AG09309 (cell line): ENCODE measurements at places on chromosomes 12 and 14.
A peak's percentile ranks its signal among the peaks of the same experiment; 100 is the strongest.

DNA sequence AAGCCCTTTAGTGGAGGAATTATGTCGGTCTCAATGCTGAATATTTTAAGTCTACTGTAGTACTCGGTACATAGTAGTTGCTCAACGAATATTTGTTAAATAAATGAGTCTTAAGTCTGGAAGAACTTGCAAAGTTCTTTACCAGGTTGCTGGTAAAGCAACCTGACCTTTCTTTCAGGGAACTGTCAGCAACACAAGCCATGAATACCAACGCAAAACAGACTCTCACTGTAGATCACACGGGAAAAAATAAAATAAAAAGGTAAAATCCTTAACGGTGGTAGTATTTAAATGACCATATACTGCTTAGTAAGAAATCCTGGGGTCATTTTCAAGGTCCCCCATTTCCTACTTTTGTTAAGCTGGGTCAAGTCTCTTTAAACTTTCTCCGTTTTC is 447 bp upstream of the NUBPL start:
- DNase-seq, result no peak

DNA sequence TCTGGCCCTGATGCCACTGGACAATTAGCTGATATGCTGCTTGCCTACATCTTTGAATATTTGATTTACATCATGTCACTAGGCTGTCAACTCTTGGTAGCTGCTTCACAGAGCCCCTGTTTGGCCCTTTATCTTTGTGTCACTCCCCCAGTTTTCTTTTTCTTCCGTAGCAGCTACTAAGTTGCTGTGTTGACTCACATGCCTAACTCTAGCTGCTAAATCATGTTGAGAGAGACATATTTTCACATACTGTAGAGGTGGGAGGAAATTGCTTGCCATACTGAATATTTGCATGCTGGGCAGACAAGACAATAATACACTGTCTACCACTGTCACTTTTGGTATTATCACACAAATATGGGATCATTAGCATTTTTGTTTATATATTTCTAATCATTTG is 147.1 kb upstream of the NOVA1 start:
- no peak for DNase-seq

- DNase-seq, result no peak
Observed at GRCh38 chr12:132118876-132119275, 25.2 kb downstream of the DDX51 start.

DNA sequence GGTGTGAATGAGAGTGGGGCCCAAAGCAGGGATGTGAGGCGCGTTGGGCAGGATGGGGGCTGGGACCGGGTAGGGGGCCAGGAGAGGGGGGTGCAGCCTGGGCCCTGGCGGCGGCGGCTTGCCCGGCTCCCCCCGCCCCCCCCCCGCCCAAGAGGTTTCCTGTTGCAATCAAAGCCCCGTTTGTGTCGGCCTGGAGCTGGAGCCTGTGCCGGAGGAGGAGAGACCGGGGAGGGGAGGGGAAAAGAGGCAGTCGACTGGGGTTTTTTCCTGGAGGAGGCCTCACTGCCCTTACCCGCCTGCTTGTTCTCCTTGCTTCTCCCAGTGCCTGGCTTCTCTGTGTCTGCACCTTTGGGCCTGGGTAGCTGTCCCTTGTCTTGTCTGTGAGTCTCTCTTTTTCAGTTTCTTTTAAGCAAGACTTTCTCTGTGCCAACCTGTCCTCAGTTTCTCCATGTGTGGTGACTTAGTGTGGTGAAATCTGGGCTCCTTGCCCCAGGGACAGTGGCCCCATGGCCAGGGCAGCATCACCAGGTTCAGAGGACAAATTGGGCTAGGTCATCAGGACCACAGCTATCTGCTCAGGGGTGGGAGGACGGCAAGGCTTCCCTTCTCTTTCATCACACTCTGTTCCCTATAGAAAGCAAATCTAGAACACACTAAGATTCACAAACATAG is 8.5 kb downstream of the RARG start:
- DNase-seq, result no peak

GRCh38 chr12:78746001-78746400 is 118.6 kb upstream of the SYT1 start:
- DNase-seq, result no peak

- DNase-seq, result no peak
Observed at GRCh38 chr14:79660053-79660939, 551.0 kb downstream of the DIO2 start.

DNA sequence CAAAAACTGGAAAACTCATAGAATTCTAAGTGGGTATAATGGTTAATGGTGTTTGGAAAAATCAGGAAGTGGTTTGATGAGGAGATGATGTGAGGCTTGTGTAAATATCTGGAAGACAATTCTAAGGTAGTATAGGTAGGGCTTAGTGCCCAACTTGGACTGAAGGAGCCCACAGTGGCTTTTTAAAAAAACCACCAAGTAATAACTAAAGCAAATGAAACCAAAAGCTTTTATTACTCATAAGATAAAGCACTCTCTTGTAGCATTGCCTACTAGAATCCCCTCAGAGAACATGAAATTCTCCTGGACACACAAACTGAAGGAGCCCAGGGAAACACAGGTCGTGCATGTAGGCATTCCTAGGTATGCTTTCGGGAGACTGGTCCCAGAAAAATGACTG is 324.5 kb downstream of the NELL2 start:
- DNase-seq, result no peak

GRCh38 chr12:49920915-49921286 is 17.2 kb upstream of the FAIM2 start:
- no peak for DNase-seq

- DNase-seq, result no peak
Observed at GRCh38 chr12:76275511-76276093, 72.6 kb downstream of the BBS10 start.

DNA sequence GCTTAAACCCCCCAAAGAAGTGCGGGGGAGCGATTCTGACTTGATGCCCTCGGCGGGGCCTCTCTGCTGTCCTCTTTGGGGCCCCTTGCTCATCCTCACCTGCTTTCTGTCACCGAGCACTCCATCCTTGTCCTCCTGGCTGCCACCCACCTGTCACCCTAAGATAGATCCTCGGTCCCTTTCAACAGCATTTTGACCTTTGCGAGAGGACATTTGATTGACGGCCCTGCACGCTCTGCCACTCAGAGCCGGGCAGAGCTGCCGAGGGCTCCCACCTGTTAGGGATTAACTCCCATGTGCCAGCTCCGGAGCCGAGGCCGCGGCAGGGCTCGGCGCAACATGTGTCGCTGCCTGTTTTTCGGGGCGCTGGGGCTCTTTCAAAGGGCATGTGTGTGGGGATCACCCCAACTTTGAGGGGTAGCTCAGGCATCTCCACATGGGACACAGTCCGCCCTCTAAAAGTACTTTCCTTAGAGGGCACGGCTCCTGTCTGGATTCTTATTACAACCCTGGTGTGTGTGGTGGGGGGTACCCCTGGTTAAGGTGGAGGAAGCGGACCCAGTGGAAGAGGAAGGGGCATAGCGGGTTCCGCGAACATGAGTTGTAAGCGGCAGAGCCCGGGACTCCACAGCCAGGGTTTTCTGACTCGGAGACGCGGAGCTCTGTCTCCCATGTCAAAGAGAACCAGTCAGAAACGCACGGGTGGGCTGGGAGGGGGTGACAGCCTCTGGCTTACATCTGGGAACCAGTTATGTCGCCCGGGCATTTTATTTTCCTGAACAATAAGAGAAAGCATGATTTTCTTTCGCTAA is 811 bp upstream of the MEG3 start:
- no peak for DNase-seq

GRCh38 chr12:104605685-104606084 is 148.9 kb downstream of the CHST11 start:
- no peak for DNase-seq

DNA sequence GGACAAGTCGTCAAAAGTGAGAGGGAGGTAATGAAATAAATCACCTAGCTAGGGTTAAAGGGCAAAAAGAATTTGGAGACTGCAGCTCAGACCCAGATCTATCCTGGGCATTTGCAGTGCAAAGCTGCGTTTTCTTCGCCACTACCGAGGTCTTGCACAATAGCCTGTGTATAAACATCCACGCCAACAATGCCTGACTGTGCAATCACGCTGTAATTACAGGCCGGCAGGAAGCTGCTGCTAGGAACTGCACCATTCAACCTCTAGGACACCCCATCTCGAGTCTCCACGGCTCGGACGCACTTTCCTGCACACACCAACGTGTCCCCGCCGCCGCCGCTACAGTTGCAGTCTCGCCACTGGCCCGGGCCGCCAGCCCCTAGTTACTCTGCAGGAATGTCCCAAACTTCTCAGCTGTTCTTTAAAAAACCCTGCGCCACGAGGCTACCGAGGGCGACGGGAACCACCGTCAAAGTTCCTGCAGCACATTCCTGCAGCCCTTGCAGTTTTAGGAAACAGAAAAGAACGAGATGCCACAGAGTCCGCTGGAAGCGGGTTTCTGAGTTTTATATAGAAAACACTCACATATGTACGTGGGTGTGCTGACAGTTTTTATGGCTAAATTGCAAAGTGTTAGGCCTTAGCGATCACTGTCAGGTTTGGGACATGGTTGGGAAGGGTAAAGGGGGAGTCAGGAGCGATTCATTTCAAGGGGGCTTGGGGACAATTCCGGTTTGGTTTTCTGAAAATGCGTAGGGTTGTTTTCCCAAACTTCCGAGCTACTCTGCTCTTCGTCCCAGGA is 65.6 kb upstream of the PTGR2 start:
- peak; percentile 82 for DNase-seq

GRCh38 chr12:113788020-113788856 is 177.9 kb downstream of the RBM19 start:
- no peak for DNase-seq

DNA sequence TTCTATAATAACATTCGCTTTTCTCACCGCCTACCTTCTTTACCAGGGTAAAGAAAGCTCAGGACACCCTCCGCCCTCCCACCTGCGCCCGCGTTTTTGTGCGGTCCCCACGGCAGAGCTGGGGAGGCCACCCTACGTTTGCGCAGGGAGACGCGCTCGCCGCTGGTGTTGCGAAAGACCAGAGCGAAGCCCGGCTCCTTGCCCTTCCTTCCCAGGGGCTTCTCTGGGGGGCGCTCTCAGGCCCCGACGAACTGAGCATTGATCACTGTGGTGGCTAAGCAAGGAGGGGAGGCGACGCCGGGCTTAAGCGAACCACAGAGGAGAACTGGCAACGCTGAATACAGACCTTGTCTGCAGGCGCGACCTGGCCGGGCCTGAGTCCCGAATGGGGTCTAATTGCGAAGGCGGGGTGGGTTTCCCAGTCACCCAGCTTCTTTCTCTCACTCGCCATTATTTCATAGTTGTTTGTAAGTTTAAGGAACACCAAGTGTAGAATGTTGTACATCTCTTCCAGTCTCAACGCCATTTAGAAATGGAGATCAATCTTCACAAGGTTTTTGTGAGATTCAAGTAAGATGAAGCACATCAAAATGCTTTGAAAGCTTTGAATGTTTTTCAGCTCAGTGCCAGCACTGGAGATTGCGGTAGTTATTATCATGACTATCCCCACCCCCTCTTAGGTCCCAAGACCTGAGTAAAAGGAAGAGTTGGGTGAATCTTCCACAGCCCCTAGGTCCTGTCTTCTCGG is 1.7 kb upstream of the NKX2-1 start:
- DNase-seq, result no peak

- DNase-seq, result no peak
Observed at GRCh38 chr14:26959972-26960660, 362.3 kb upstream of the NOVA1 start.

DNA sequence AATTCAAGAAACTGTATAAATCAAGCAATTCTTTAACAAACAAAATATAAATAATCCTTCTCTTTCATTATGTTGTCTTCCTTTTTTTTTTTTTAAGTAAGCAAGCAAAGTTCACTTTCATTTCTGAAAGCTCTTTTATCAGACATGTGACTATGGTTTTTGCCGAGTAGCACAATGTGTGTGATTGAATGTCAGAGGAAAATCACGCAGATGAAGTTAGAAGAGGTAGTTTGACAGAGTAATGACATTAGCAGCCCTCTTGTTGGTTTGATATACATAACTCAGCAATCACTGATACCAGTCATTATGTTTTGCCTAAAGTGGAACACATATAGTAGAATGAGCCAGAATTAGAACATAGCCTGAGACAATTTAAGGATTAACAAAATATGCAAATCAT is 19.0 kb downstream of the ALX1 start:
- no peak for DNase-seq

GRCh38 chr14:25630447-25630846 is 580.5 kb upstream of the STXBP6 start:
- DNase-seq, result no peak

- DNase-seq, result no peak
Observed at GRCh38 chr14:36001936-36002335, 174.6 kb downstream of the PTCSC3 start.

DNA sequence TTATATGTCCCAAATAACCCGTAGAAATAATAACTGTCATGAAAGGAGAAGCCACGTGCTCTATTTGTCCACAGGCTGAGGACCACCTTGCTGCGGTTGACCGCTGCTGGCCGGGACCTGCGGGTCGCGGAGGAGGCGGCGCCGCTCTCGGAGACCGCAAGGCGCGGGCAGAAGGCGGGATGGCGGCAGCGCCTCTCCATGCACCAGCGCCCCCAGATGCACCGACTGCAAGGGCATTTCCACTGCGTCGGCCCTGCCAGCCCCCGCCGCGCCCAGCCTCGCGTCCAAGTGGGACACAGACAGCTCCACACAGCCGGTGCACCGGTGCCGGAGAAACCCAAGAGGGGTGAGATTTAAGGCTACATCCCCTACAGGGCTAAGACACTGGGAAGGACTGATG is 21.0 kb downstream of the RPGRIP1 start:
- DNase-seq, result no peak

DNA sequence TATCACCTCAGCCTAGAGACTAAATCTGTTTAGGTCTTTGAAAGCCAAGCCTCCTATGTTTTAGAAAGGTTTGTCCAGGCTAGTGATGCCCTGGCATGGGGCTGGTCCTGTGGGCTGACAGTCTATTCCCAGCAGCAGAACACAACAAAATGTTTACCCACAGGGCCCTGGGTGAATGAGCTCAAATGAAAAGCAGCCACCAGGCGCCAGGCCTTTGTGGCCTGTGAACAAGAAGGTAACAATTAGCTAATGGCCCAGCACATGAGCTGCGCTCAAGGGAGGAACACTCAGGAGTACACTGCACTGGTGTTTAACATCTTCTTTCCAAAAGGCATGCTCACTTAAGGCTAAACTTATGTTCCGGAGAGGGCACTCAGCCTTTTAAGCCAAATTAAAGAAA is 202.2 kb downstream of the MON2 start:
- no peak for DNase-seq

- no peak for DNase-seq
Observed at GRCh38 chr14:63204407-63205043, at the start of gene RHOJ. TSS of gene RHOJ (plus strand) at chr14:63204443. CDS start at chr14:63204870, 427 bp downstream.

- no peak for DNase-seq
Observed at GRCh38 chr12:12915656-12916055, 24.3 kb downstream of the GPRC5A start.

DNA sequence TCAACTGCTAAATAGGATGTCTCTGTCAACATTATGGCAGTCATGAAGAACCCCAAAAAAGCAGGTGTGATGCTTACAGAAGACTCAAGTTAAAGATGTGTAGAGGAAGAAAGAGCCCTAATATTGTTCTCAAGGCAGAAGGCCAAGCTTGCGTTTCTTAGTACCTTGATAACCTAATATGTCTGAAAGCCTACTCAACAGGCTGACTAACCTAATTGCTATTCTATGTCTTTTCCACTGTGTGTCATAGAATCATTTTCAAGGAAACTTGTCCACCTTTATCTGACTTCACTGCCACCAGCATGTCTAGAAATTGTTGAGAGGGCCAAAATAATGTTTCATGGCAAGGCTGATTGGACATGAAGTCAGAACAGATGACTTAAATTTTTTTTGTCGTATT is 373.2 kb downstream of the BTG1 start:
- no peak for DNase-seq

- DNase-seq, result no peak
Observed at GRCh38 chr14:29242755-29243754, 476.5 kb downstream of the FOXG1 start.
